ENCODE measurements at places on chromosomes 11 and 22. TPM values are rescaled to one million over a fixed set of nuclear protein-coding genes. Genes with fewer than 3 reads are reported as not detected.

The FZD4 gene
- 17.4 TPM for total RNA-seq

GRCh38 chr11:12585861-12586260, 88.4 kb upstream of the TEAD1 start:
- H3K36me3 ChIP-seq: no peaks in the 10 kb centered on the region
- H3K4me1 ChIP-seq: no peaks in the 10 kb centered on the region
- DNase-seq: no peak

GRCh38 chr11:113690619-113691569, 15.2 kb downstream of the TMPRSS5 start:
- H3K27ac ChIP-seq: no peak overlapping the region
- no peaks in the 10 kb centered on the region for H3K27me3 ChIP-seq
- peaks cover 19% of the 10 kb centered on the region for H3K36me3 ChIP-seq
- H3K4me1 ChIP-seq: peaks cover 5% of the 10 kb centered on the region
- DNase-seq: no peak

The RAB38 gene
- 21.7 TPM for total RNA-seq

DNA sequence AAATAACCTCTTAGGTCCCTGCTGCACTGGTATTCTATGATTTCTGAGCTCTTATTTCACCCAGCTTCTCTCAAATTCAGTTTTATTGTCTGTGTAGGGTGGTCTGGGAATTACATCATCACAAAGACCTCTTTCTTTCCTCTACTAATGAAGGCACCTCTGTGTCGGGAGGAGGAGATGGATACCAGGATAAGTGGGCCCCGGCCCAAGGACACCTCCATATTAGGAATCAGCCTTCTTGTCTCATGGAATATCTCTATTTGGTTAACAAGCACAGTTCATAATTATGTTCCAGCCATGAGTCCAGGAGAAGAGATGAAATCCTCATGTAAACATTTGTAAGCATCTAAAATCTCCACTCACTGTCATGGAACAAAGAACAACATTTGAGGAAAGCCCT, 9.4 kb downstream of the PARVA start:
- H3K4me3 ChIP-seq: no peak overlapping the region
- no peaks in the 10 kb centered on the region for H3K36me3 ChIP-seq
- H3K4me1 ChIP-seq: no peaks in the 10 kb centered on the region
- no peak for DNase-seq
- no peaks in the 10 kb centered on the region for H3K27me3 ChIP-seq

GRCh38 chr11:131534611-131535010, 164.2 kb downstream of the NTM start:
- H3K4me3 ChIP-seq: no peak overlapping the region
- H3K36me3 ChIP-seq: no peaks in the 10 kb centered on the region

GRCh38 chr11:81673001-81673400, 1060.7 kb downstream of the FAM181B start:
- no peaks in the 10 kb centered on the region for H3K27me3 ChIP-seq
- no peak for DNase-seq
- no peaks in the 10 kb centered on the region for H3K4me1 ChIP-seq
- no peak overlapping the region for H3K4me3 ChIP-seq
- no peaks in the 10 kb centered on the region for H3K36me3 ChIP-seq

DNA sequence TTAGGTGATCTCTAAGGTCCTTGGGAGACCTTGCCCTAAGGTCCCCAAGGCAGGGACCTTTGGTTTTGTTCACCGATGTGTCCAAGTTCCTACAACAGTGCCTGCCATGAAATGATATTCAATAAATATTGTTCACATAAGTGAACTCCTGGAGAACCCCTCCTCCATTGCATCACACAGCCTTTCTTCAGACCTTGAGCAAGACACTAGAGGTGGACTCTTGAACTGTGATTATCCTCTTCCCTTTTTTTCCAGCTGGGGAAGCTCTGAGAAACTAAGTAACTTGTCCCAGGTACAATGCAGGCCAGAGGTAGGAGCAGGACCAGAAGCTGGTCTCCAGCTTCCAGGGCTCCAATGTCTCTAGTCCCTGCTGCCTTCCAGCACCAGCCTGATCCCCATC, 76.6 kb upstream of the LMO1 start:
- no peak for DNase-seq
- H3K4me3 ChIP-seq: no peak overlapping the region
- peaks cover 6% of the 10 kb centered on the region for H3K4me1 ChIP-seq
- H3K27me3 ChIP-seq: no peaks in the 10 kb centered on the region
- no peak overlapping the region for H3K27ac ChIP-seq

GRCh38 chr11:8813658-8814057, 97.3 kb upstream of the AKIP1 start:
- no peaks in the 10 kb centered on the region for H3K27me3 ChIP-seq
- DNase-seq: peak; percentile 61
- no peaks in the 10 kb centered on the region for H3K36me3 ChIP-seq
- peaks cover 24% of the 10 kb centered on the region for H3K4me1 ChIP-seq
- H3K27ac ChIP-seq: peak overlapping the region; percentile 13

The GTSE1 gene
- total RNA-seq: 3.2 TPM

- no peak for DNase-seq
- H3K27ac ChIP-seq: no peak overlapping the region
- no peaks in the 10 kb centered on the region for H3K27me3 ChIP-seq
- H3K4me1 ChIP-seq: no peaks in the 10 kb centered on the region
Observed at GRCh38 chr11:82462608-82463242, 270.9 kb downstream of the FAM181B start.

DNA sequence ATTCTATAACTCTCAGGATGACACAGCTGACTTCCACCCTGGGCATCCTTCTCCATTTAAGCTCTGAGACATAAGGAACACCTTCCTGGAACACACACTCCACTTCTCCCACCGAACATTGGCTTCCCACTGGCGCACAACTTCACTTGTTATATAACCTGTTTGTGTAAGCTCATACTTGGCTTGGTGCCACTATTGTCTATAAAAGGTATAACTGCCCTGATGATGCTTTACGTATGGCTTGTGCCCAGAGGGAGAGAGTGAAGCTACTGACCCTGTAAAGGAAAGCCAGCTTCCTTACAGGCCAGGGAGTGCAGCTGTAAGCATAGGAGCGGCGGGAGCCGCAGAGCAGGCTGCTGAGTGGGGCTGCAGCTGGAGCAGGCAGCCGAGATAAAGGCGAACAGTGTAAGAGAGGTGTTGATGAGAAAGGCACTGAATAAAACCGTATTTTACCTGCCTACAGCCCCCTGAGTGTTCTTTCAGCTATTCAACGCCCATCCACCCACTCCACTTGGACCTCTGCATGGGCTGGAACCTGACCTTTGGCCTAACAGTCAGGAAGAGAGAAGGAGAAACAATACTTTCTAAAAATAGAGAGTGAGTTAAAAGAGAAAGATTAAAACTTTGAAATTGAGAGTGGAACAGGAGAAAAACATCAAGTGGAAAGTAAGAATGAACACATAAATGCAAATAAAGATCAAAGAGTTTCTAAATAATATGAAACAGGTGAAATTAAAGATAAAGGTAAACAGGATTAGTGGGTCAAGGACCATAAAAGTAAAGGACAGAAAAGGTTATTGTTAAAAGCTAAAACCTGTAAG, 252.1 kb upstream of the ARHGAP42 start:
- DNase-seq: no peak
- no peak overlapping the region for H3K27ac ChIP-seq
- H3K4me3 ChIP-seq: no peak overlapping the region
- no peaks in the 10 kb centered on the region for H3K27me3 ChIP-seq
- no peaks in the 10 kb centered on the region for H3K36me3 ChIP-seq
- no peaks in the 10 kb centered on the region for H3K4me1 ChIP-seq

GRCh38 chr11:6746086-6746618, 25.6 kb downstream of the OR2AG2 start:
- H3K4me1 ChIP-seq: no peaks in the 10 kb centered on the region
- no peak overlapping the region for H3K4me3 ChIP-seq
- no peak for DNase-seq
- no peak overlapping the region for H3K27ac ChIP-seq
- H3K27me3 ChIP-seq: no peaks in the 10 kb centered on the region

DNA sequence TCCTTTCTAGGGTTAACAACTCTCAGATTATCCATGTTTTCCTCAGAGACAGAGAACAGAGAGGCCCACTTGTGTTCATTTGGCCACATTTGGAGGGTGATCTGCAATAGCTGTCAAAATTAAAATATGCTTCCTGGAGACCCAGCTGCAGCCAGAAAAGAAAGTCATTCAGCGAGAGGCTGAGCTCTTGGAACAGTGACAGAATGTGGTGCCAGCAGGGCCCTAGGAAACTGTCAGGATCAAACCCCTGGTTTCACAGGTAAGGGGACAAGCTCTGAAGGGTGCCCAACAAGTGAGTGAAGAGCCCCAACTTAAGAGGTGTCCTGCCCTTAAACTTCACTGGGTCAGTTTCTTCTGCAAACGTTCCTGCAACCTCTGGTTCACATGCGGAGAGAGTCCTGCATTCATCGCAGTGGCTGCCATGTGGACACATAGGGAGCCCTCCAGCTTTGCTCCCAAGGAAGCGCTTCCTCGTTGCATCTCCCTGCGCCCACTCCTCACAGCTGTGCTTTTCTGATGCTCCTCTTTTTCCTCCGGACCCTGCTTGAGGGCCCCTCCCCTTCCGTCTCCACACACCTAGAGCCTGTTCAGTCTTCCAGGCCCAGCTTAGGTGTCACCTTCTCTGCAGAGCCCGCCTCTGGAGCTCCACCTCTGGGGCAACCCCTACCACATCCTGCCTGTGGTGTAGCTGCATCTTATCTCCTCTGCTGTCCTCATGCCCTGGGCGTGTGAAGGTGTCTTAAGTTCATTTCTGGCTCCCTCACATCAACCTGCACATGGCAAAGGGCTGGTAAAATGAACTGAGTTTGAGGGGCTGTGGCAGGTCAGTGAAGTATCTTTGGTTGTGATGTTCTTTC, 3.9 kb downstream of the UCP3 start:
- H3K27me3 ChIP-seq: no peaks in the 10 kb centered on the region
- peaks cover 22% of the 10 kb centered on the region for H3K4me1 ChIP-seq

GRCh38 chr11:122937983-122938382, 43.7 kb downstream of the BSX start:
- H3K4me1 ChIP-seq: no peaks in the 10 kb centered on the region
- no peak overlapping the region for H3K4me3 ChIP-seq
- no peaks in the 10 kb centered on the region for H3K36me3 ChIP-seq
- no peak overlapping the region for H3K27ac ChIP-seq
- DNase-seq: no peak

The NLRP14 gene
- 1.2 TPM for total RNA-seq

The DUSP8 gene
- total RNA-seq: 5.6 TPM

- no peak overlapping the region for H3K4me3 ChIP-seq
- no peak overlapping the region for H3K27ac ChIP-seq
- H3K4me1 ChIP-seq: no peaks in the 10 kb centered on the region
- no peaks in the 10 kb centered on the region for H3K27me3 ChIP-seq
- no peaks in the 10 kb centered on the region for H3K36me3 ChIP-seq
Observed at GRCh38 chr11:28838741-28839140, 730.6 kb downstream of the METTL15 start.

- peaks cover 15% of the 10 kb centered on the region for H3K4me1 ChIP-seq
- no peaks in the 10 kb centered on the region for H3K27me3 ChIP-seq
- no peak overlapping the region for H3K4me3 ChIP-seq
- DNase-seq: no peak
- peak overlapping the region; percentile 9 for H3K27ac ChIP-seq
Observed at GRCh38 chr11:34599406-34599945, 21.4 kb upstream of the EHF start.

- no peak overlapping the region for H3K27ac ChIP-seq
- H3K27me3 ChIP-seq: no peaks in the 10 kb centered on the region
- no peak overlapping the region for H3K4me3 ChIP-seq
Observed at GRCh38 chr22:30169002-30169401, 77.6 kb downstream of the LIF start.

GRCh38 chr11:65637794-65638419, at the start of gene SIPA1:
SIPA1 (plus strand) TSS chr11:65638101; CDS start chr11:65640922, 2,821 bp downstream.
- H3K4me1 ChIP-seq: peaks cover 60% of the 10 kb centered on the region
- peak within 1 kb of the TSS; percentile 78 for H3K4me3 ChIP-seq
- H3K27ac ChIP-seq: peak within 1 kb of the TSS; percentile 95
- H3K27me3 ChIP-seq: no peaks in the 10 kb centered on the region
- peaks cover 76% of the 10 kb centered on the region for H3K36me3 ChIP-seq

DNA sequence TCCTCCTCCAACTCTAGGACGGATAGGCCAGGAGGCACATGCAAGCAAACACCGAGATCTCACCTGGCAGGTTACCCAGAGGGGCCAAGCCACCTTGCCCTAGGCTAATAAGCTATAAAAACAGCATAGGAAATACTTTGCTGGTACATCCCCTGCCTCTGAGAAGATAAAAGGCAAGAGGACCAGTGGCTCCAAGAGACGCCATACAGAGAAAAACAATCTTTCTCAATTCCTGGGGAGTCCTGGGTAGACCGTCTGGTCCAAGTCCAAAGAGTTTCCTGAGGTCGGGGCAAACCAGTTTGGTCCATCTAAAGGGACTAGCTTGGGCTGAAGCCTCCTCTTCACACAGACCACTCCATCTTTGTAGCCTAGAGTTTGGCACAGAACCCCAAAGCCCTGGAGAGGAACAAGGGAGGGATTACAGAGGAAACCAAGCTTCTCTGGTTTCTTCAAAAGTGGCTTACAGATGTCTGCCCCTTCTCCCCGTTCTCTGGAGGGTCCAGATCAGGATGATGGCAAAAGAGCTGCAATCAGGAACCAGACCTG, 40.4 kb downstream of the NUMA1 start:
- peaks cover 52% of the 10 kb centered on the region for H3K4me1 ChIP-seq
- H3K4me3 ChIP-seq: peak overlapping the region; percentile 83
- peaks cover 6% of the 10 kb centered on the region for H3K36me3 ChIP-seq
- H3K27ac ChIP-seq: peak overlapping the region; percentile 100
- no peaks in the 10 kb centered on the region for H3K27me3 ChIP-seq

- DNase-seq: peak; percentile 90
- H3K27me3 ChIP-seq: peaks cover 10% of the 10 kb centered on the region
- H3K27ac ChIP-seq: peak within 1 kb of the TSS; percentile 98
- H3K4me1 ChIP-seq: peaks cover 64% of the 10 kb centered on the region
- peak within 1 kb of the TSS; percentile 96 for H3K4me3 ChIP-seq
- H3K36me3 ChIP-seq: peaks cover 21% of the 10 kb centered on the region
Observed at GRCh38 chr11:75562048-75562835, at the start of gene SERPINH1. SERPINH1 (plus strand) TSS chr11:75562253; CDS start chr11:75566350, 4,097 bp downstream.

The PLA2G3 gene
- 0.77 TPM for total RNA-seq

DNA sequence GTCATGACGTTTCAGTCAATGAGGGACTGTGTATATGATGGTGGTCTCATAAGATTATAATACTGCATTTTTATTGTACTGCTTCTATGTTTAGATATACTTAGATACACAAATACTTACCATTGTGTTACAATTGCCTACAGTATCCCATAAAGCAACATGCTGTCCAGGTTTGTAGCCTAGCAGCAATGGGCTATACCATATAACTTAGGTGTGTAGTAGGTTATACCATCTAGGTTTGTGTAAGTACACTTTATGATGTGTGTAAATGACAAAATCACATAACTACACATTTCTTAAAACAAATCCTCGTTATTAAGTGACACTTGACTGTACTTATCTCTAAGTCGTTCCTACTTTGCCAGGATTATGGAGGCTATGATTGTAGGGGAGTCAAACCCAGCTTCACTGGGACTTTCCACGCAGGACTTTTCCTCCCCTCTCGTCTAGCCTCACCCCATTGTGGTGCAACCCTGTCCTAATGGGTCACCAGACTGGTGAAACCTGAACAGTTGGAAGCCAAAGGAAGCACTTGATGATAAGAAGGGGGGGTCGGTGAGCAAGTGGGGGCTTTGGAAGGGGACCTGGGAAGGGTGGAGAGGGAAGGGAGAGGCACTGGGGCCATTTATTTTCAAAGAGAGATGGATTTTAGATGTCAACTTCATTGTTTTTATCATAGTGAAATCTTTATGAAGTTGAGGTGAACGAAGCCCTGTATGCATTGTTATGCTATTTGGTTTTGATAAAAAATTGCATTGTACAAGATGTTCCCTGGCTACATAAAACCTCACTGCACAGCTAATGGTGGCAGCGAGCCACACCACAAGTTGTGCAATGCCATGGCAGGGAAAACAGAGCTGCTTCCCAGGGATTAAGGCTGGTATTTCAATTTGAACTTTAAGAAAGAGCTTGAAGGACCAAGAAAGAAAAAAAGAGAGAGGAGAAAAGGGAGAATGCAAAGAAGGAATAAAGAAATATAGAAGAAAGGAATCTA, 129.1 kb downstream of the EHF start:
- no peak overlapping the region for H3K4me3 ChIP-seq
- peak; percentile 27 for DNase-seq
- peaks cover 7% of the 10 kb centered on the region for H3K4me1 ChIP-seq
- H3K27ac ChIP-seq: no peak overlapping the region
